ENCODE measurements at places on chromosomes 5 and 9. TPM values are rescaled to one million over a fixed set of nuclear protein-coding genes. Genes with fewer than 3 reads are reported as not detected.

Gene ZNF618
- 39.7 TPM for polyA plus RNA-seq

- no peak for DNase-seq
Observed at GRCh38 chr9:19022206-19022605, 10.8 kb downstream of the SAXO1 start.

Gene SLCO6A1
- polyA plus RNA-seq: not detected

Gene CAVIN4
- 2.3 TPM for polyA plus RNA-seq

Gene C5orf63
- 11.6 TPM for polyA plus RNA-seq

Gene SLC6A7
- polyA plus RNA-seq: 0.06 TPM

DNA sequence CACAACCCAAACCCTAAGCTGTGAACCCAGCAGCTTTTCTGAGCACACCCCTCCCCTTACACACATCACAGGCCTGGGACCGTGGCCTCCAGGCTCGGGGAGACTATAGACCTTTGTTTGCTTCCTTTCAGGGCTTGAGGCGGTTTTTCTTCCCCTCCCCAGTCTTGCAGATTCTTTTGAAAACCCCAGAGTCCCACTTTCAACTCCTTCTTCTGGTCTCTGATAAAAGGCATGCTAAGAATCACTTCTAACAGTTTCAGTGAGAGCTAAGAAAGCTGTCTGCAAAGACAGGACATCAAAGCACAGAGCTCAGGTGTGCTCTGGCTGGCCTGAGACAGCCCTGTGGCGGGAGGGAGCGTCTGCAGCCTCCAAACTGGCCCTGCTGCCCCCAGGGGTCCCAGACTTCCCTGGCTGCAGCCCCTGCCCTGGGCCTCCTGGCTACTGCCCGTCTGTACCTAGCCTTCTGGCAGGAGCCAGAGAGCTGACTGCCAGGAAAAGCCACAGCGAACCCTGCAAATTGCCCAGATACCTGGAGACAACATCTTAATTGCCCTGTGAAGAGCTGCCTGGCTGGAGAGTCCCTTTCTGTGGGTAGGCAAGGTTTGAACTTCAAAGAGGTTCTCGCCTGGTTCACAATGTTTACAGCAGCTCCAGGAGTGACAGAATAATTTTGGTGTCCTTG, 138.9 kb downstream of the GADD45G start:
- no peak for DNase-seq

Gene HTR4
- 0.06 TPM for polyA plus RNA-seq
